LoVo (cell line): ENCODE measurements at places on chromosomes 3 and 15.

DNA sequence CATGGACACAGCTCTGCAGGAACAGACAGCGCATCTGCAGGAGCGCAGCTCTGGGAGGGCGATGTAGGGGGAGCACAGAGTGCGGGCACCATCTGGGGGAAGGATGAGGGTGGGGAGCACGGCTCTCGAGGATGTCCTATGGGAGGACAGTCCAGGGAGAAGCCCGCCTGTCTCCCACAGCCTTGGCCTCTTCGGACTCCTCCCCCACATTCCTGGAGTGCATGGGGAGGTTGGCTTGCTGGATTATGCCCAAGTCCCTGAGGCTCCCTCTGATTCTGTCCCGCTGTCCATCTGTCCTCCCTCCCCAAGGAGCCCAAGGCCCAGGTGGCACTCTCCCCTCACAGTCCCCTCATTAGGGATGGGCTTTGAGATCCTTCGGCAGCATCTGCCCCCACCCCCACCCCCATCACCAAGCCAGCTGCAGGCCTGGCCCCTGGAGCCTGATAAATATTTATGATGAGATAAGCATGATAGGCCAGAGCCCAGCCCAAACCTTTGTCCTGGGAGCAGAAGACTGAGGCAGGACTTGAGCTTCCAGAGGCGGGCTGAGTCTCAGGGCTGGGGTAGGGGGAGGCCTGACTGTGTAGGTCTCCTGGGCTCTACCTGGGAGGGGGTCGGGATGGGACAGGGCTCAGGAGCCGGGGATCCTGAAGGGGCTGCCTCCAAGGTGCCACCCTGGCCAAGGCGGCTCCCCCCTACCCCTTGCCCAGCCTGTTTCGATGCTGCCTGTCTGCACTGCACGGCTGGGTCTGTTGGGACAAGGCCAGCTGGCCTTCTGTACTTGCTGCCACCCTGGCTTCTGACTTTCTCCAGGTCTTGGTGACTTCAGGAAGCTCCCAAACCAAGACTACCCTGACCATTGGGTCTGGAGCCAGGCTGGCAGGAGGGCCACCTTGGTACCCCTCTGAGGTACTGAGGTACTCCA, 28.6 kb upstream of the SEMA3F start:
- DNase-seq = no peak

DNA sequence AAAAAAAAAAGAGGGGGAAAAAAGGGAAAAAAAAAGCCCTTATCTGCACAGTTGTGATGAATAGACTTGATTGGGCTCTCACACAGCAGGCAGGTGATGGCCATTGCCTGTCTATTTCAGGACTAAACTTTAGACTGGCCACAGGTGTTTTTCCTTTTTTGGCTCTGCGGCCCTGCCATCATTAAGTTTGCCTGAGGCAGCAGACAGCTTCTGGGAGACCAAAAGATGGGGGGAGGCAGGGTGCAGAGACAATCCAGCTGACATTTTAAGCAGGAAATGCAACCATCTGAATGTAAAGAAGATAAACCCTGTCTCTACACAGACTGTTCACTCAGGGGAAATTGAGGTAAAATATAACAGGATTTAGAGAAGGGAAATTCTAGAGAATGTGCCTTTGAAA, 295.0 kb upstream of the KCNH8 start:
- no peak for DNase-seq

- no peak for DNase-seq
Measured at GRCh38 chr3:61707492-61707891, 146.1 kb downstream of the PTPRG start.

- DNase-seq = no peak
Measured at GRCh38 chr3:124035463-124036121, 43.7 kb upstream of the ROPN1 start.

GRCh38 chr3:73365756-73366397, 258.9 kb downstream of the PDZRN3 start:
- DNase-seq = no peak

DNA sequence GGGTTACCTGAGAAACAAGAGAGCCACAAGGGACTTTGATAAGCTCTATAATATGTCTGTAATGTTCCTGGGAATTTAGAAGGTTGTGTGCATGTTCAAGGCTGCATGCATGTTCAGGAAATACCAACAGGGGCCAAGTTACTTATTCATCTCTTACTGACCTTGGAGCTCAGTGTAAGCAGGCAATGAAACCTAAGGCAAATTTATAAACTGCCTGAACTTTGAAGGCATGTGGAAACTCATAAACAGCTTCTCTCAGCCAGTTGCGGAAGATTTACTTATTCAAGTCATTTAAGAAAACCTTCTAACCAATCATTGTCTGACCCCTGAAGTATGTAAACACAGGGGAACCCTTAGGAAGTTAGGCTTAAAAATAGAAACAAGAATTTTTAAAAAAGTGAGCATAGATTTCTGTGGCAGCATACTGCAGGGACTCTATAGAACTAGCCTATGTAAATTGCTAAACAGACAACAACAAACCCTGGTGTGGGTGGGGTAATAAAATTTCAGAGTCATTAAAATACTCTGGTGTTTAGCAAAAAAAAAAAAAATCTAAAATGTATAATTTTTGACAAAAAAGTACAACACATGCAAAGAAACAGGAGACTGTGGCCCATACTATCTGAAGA, 57.2 kb downstream of the SLC15A2 start:
- DNase-seq = no peak

DNA sequence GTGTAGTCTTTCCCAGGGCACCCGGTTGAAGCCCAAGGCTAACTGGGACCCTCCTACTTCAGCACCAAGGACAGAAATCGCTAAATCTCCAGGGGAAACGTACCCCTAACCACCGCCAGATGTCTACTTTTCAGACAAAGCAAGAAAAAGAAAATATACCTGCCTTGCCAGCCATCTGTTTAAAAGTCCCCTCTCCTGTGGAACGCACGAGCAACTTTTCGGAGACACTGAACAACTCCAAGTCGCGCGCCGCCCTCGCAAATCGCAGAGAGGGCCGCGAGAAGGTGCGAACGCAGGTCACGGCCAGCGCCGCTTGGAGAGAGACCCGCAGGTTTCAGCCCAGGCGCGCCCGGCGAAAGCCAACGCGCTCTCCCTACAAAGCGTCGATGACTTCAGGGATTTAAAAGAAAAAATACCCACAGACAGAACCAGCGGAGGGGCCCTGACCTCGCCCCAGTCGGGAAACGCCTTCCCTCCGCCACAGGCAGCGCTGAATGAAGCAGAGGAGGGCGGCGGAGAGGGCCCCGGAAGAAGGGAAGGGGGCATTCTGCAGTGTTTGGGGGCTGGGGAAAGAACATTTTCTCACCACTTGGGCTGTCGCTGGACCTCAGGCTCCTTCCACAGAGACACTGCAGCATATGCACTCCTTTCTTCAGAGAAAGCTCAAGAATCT, 213.1 kb downstream of the FGF12 start:
- no peak for DNase-seq

- DNase-seq = peak; percentile 92
Measured at GRCh38 chr15:69997813-69998212, 99.9 kb downstream of the TLE3 start.

DNA sequence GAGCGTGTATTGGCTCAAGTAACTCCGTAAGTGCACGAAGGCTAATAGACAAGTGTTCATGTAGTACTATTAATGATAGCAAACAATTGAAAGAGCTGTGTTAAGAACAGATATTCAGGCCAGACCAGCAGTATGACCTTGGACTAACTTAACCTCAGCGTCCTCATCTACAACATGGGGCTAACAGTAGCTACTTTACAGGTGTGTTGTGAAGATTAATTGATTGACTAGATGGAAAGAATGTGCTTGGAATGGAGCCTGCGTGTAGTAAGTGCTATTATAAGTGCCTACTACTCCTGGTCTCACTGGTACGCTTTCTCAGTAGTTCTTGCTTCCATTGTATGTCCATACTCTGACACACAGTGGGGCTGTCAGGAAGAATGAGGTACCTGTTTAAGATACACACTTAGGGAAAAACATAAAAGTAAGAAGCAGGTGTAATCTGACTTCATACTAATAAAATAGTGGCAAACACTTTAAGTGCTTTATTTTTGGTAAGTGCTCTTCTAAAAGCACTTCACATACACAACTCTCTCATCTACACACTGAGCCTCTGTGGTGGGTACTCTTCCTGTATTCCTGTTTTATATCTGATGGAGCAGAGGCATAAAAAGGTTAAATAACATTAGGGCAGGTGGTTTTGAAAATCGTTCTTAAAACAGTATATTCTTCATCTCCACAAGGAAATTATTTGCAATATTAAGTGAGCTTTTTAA, 24.3 kb upstream of the FBXL22 start:
- no peak for DNase-seq

DNA sequence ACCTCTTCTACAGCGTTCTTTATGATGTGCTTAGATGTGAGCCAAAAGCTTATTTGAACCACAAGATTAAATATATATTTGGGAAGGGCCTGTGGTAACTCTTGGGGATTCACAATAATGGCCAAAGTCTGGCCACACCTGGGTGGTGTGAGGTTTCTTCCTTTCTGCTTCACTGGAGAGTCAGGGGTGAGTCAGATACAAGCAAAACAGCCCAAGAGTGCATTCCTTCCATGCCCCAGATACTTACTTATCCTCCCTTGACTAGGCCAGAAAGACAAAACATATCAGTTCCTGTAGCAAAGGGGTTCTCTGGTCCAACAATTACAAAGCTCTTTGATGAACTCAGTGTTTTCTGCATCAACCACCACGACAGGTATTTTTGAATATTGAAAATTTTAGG, 941 bp downstream of the ZBED2 start:
- DNase-seq = peak; percentile 45

- peak; percentile 53 for DNase-seq
Measured at GRCh38 chr3:179069762-179070390, 1.7 kb downstream of the ZMAT3 start.

DNA sequence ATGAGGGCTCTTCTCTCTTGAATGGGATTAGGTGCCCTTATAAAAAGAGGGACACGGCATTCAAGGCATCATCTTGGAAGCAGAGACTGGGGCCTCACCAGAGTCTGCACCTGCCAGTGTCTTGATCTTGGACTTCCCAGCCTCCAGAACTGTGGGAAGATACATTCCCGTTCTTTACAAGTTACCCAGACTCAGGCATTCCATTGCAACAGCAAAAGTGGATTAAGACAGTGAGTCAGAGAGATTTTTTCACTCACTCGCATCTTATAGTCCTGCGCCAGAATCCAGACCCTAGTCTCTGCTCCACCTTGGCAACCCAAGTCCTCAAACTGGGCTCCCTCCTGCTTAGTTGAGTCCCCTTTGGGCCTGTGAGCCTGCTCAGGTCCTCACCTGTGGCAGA, 2.7 kb downstream of the LCTL start:
- no peak for DNase-seq

DNA sequence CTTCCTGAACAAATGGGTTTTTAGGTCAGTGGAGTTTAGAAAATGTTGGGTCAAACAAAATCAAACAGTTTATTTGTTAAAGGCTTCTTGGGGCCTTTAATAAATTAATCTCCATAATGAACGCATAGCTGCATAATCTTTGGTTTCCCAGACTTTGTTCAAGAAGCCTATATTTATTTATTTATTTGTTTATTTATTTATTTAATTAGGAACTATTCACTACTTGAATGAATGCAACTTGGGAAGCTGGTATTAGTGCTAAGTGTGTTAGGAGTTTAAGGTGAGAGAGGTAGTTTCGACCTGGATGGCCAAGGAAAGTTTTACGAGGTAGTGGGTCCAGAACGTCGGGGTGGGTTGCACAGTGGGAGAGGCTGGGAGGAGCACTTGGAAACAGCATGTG, 281.9 kb upstream of the C2CD4B start:
- no peak for DNase-seq

DNA sequence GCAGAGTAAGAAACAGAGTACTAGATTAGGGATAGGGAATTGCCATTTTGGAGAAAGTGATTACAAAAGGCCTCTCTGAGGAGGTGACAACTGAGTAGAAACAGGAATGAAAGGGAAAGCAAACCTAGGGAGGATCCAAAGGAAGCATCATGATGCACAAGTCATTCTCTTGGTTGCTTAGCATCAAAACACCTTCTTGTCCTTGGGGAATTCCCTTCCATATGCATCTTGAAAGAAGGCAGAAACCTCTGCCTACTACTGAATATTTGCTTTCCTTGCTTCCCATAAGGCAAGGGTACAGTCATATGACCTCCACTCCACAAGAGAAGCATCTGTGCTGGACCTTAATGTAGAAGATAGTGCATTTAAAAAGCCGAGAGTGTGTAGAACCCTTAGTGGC, 24.1 kb downstream of the GABPB1 start:
- DNase-seq = no peak

DNA sequence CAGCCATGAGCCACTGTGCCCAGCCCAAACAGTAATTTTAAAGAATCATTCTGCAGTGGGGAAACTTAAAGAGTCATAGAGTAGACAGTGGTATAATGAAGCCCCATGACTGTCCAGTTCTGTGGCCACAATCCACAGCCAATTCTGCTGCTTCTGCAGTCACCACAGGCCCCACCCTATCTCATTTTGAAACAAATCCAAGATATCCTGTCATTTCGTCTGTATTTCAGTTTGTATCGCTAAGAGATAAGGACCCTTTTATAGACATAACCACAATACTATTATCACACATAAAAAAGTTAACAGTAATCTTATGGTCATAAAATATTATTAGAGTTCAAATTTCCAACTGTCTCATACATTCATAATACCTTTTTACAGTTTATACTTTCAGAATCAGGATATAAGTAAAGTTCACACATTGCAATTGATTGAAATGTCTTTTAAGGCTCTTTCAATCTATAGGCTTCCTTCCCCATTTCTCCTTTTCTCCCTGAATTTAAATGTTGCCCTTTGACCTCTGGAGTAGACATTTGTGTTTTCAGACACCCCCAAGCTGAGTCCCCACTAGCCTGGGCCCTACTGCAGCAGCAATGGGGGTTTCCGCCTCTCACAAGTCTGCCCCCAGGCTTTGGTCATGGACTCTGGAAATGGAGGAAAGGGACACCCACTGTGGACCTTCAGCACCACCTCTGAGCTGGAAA, 4.2 kb upstream of the NUP210 start:
- DNase-seq = peak; percentile 34

DNA sequence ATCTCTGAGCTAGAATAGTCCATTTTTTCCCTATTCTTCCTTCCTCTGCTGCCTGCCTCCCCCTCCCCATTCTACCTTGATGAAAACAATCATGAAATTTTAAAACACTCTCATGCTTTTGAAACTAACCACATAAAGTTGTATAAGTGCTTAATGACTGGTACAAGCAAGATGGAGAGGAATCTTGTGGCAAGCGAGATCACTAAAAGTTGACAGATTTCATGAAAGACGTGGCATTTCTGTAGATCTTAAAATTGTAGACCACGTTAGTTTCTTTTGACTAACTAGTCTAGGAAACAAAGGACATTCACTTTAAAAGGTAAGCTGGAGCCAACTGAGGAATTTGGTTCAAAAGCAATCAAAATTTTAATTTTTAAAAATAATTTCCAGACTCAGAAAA, 35.4 kb downstream of the HHLA2 start:
- no peak for DNase-seq

- no peak for DNase-seq
Measured at GRCh38 chr3:64684715-64685261, 3.0 kb downstream of the ADAMTS9 start.

- no peak for DNase-seq
Measured at GRCh38 chr3:108119398-108120104, 28.7 kb upstream of the CD47 start.

GRCh38 chr3:162541923-162542322, 1045.3 kb downstream of the OTOL1 start:
- DNase-seq = no peak
